Peyer's patch (tissue), 4 donors: ENCODE measurements at places on chromosomes 1 and 21. TPM values are rescaled to one million over a fixed set of nuclear protein-coding genes. Genes with fewer than 3 reads are reported as not detected.

- H3K27ac ChIP-seq, result no peak overlapping the region
- DNase-seq, result no peak
- H3K36me3 ChIP-seq, result no peaks in the 10 kb centered on the region
- H3K4me1 ChIP-seq, result no peaks in the 10 kb centered on the region
- H3K4me3 ChIP-seq, result no peak overlapping the region
- no peaks in the 10 kb centered on the region for H3K27me3 ChIP-seq
These were observed 20.1 kb downstream of the DYRK3 start for GRCh38 chr1:206655471-206655882.

GRCh38 chr1:31570906-31571305 is 5.4 kb upstream of the TINAGL1 start:
- no peak overlapping the region for H3K4me3 ChIP-seq
- H3K36me3 ChIP-seq, result no peaks in the 10 kb centered on the region
- no peak for DNase-seq
- H3K4me1 ChIP-seq, result peaks cover 9% of the 10 kb centered on the region
- H3K27me3 ChIP-seq, result no peaks in the 10 kb centered on the region
- no peak overlapping the region for H3K27ac ChIP-seq

- H3K4me1 ChIP-seq, result no peaks in the 10 kb centered on the region
- H3K27ac ChIP-seq, result no peak overlapping the region
- no peaks in the 10 kb centered on the region for H3K27me3 ChIP-seq
- H3K4me3 ChIP-seq, result no peak overlapping the region
- DNase-seq, result no peak
- no peaks in the 10 kb centered on the region for H3K36me3 ChIP-seq
These were observed 240.5 kb downstream of the TGFB2 start for GRCh38 chr1:218585511-218586184.

- no peaks in the 10 kb centered on the region for H3K27me3 ChIP-seq
- H3K27ac ChIP-seq, result no peak overlapping the region
- no peak for DNase-seq
These were observed 201.2 kb downstream of the KCTD3 start for GRCh38 chr1:215768303-215768702.

DNA sequence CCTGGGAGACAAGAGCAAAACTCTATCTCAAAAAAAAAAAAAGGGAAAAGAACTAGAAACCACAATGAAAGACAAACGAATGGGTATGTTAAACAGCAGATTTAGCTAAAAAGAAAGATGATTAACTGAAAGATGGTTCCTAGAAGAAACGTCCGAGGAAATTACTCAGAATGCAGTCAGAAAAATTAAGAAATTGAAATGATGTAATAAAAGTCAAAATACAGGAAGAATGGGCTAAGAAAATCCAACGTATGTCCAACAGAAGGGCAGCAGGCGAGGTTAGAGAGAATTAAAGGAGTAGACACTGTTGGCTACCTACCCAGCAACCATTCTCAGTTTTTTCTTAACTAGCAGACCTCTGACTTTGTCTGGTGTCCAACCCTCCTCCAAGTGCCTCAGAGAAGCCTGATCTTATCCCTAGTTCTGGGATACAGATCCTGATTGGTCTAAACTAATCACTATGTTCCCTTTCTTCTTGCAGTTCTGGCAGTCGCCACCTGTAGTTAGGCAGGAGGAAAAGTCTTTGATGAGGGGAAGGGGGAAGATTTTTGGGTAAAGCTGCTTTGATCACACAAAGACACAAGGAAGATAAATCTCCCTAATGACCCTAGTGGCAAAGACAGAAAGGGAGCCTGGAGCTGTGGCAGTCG is 25.7 kb downstream of the GPR161 start:
- H3K27ac ChIP-seq, result no peak overlapping the region
- no peaks in the 10 kb centered on the region for H3K36me3 ChIP-seq
- H3K27me3 ChIP-seq, result no peaks in the 10 kb centered on the region
- DNase-seq, result no peak

GRCh38 chr1:230137337-230137815 is 70.3 kb downstream of the GALNT2 start:
- no peaks in the 10 kb centered on the region for H3K27me3 ChIP-seq
- no peak overlapping the region for H3K27ac ChIP-seq
- H3K4me3 ChIP-seq, result no peak overlapping the region
- DNase-seq, result no peak
- no peaks in the 10 kb centered on the region for H3K4me1 ChIP-seq
- H3K36me3 ChIP-seq, result no peaks in the 10 kb centered on the region

GRCh38 chr1:214548271-214548670 is 3.1 kb downstream of the PTPN14 start:
- no peaks in the 10 kb centered on the region for H3K4me1 ChIP-seq
- no peaks in the 10 kb centered on the region for H3K27me3 ChIP-seq
- H3K4me3 ChIP-seq, result no peak overlapping the region
- DNase-seq, result no peak

VASH2 gene
- total RNA-seq, result 0.85 TPM

RHD gene
- not detected for total RNA-seq

ZC3H12A gene
- 30.3 TPM for total RNA-seq

GPA33 gene
- 328 TPM for total RNA-seq

AK5 gene
- total RNA-seq, result not detected

DISP3 gene
- total RNA-seq, result 0.54 TPM
